ENCODE measurements at places on chromosomes 11 and 22.

GRCh38 chr11:68212421-68213134 is 518 bp downstream of the KMT5B start:
- DNase-seq, result peak; percentile 71

DNA sequence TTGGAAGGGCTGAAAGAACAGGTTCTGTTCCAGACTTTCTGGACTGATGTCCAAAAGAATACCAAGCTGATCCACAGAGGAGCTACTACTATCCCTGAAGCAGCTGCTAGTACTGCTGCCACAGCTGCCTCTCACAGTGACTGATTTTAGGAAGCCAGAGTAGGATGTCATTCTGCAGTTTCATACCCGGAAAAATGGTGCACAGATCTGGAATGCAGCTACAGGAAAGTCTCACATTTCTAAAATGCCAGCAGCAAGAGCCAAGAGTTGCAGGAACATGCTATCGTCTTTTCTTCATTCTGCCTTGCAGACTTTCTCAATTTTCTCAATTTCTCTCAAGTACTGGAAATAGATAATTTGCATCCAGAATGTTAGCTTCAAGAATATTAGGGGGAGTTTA is 19.4 kb upstream of the CCDC179 start:
- no peak for DNase-seq

DNA sequence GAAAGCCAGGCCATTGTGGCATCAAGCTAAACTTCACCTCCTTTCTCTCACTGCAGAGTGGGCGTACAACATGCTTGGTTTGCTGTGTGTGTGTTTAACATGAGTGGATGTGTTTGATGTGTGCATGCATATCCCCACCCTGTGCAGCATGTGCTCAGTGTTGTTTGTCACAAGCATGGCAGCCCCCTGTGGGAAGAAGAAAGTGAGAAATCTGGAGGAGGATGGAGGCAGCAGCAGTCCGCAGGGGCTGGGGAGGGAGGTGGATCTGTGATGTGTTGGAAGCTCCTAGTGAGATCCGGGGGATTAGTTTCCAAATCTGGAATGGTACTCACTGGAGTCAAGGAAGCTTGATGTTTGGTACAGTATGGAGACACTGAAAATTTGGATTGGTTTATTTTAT is 24.1 kb upstream of the CCDC134 start:
- DNase-seq, result no peak

DNA sequence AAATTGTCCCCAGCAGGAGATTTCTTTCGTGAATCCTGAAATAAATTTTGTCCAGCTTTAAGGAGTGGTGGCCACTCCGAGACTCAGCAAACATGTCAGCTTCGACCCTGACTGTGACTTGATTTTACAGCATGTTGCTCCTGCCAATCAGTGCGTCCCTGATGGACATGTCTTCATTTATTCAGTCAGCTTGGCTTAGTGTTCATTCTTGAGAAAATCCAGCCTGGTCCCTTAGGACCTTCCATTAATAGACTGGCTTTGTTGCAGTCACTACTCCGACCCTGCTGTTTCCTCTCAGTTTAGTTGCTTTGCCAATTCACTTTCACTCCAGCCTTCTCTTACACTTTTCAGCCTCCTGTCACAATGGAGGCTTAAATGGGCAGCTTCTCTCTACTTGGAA is 30.5 kb downstream of the TMPRSS5 start:
- no peak for DNase-seq

GRCh38 chr11:118791961-118792569 is 1.1 kb upstream of the DDX6 start:
- DNase-seq, result peak; percentile 61

DNA sequence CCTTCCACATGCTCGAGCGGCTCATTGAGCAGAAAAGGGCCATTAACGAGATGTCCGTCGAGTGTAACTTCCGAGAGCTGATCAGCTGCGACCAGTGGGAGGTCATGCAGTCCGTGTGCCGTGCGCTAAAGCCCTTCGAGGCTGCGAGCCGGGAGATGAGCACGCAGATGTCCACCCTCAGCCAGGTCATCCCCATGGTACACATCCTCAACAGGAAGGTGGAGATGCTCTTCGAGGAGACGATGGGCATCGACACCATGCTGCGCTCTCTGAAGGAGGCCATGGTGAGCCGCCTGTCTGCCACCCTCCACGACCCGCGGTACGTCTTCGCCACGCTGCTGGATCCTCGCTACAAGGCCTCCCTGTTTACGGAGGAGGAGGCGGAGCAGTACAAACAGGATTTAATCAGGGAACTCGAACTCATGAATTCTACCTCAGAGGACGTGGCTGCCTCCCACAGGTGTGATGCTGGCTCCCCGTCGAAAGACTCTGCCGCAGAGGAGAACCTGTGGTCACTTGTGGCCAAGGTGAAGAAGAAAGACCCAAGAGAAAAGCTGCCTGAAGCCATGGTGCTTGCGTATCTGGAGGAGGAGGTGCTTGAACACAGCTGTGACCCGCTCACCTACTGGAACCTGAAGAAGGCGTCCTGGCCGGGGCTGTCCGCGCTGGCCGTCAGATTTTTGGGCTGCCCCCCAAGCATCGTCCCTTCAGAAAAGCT is 31.7 kb downstream of the ALG12 start:
- no peak for DNase-seq

DNA sequence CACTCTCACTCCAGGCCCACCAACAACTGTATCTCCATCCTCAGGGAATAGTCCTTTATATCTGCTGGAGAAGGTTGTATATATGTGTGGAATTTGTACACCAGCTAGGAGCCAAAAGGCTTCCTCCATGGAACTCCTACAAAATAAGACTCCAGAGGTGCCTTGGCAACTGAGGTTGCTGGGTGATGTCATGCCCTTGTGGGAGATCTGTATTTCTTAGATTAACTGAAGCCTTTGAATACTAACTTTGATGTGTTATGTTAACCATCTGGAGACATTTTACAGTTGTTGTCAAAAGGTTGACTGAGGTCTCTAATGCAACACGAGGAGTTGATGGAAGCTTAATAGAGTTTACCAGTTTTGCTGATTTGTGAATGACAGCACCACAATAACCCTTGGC is 139.5 kb upstream of the TTC12 start:
- DNase-seq, result no peak

DNA sequence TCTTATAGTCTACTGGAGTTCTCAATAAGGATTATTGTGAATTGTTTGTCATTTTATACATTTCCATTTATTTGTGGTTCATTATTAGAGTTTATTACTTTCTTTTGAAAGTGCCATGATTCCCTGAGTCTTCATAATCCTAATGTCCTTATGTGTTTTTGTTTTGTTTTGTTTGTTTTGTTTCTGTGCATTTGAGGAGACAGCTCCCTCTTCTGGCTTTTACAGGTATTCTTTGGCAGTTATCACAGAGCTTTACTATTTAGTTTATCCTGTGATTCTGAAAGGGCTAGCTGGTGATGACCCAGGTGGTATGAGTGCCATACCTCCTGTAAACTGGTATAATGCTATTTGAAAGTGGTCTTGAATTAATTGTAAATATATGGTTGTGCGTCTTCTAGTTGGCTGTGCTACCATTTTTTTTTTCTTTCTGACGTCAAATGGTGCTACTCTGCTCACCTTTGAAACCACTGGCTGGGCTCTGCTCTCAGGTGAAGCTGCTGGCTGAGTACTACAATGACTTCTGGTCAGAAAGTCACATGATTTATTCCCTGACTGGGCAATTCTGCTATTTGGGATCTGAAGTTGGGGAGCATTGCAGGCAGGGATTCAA is 751.2 kb downstream of the JRKL start:
- no peak for DNase-seq

DNA sequence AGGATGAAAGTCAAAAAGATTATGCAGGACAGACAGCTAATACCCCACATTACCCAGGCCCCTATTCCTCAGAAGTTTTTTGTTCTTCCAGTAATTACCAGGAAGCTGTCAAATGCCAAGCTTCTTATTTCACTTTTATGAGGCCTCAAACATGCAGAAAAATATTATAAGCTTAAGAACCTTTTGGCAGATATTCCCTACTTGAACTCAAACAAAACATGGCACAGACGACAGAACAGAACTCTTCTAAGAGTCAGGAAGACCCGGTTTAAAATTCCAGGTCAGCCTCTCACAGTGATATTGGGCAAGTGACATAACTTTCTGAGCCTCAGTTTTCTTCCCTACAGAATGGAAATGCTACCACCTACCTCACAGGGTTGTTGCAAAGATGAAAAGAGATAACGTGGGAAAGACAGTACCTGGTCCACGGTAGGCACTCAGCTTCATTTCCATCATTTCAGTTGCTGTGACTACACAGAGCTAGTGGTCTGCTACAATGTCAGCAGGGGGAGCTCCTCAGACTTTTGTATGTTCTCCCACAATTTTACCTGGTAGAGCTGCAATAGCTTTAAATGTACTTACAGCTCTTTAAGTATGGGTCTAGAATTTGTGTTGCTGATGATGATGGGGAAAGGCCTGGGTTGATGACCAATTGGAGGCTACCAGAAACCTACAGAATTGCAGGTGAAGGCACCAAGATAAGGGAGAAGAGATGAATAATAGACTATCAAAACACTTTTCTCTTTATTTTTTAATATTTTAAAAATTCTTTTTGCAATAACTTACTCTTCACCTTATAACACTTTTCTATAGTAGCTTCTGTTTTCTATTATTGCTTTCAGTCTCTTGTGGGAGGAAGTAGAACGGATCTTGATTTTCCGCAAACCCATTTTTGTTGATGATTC is 98.3 kb upstream of the CHRM4 start:
- peak; percentile 31 for DNase-seq

DNA sequence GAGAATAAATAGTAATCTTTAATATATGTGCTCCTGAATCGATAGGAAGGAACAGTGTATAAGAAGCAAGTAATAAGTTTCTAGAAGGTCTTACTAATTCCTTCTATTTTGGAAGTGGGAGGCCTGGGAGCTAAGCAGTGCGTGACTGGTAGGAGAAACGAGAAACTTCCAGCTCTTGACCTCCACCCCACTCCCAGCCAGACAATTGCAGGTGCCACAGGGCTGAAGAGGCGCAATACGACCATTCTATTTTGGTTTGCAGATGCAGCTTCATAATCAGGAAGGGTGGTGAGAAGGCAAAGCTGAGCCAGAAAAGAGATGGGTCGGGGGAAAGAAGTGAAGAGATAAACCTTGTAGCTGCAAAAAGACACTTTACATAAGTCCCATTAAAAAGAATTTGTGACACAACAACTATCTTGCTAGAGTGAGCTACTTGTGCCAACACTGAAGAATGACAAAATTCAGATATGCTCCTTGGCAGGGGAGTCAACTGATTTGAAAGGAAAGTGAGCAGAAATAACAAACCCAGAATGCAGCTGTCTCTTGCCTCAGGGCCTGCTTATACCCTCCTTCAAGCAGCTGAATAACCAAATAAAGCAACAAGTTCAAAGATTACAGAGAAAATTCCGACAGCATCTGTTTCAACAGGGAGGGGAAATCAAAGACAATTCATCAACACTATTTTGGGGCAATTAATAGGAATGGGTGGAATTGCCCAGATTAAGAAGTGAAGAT is 35.1 kb downstream of the GRIA4 start:
- DNase-seq, result no peak

- no peak for DNase-seq
These were observed 27.9 kb downstream of the TCP11L1 start for GRCh38 chr11:33067294-33067693.

GRCh38 chr22:17581631-17582030 is 18.3 kb downstream of the SLC25A18 start:
- no peak for DNase-seq

DNA sequence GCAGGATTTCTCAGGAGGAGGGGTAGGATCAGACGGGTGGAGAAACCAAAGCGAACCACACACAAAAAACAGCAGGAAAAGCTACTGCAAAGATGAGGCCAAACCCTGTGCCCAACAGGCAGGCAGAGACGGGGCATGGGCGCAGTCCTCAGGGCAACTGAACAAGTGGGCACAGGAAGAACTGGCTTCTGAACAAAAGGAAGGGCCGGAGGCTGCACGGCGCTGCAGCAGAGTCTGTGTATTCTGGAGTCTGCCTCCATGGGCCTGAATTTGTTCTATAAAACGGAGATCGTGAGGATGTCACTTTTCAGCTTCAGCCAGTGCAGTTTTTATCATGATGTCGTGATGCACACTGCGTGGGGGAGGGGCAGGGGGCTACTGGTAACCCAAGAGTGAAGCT is 1026.0 kb downstream of the TBC1D22A start:
- DNase-seq, result no peak

GRCh38 chr11:12064136-12064953 is 46.0 kb upstream of the MICAL2 start:
- no peak for DNase-seq

- DNase-seq, result no peak
These were observed 6.1 kb downstream of the MRPL11 start for GRCh38 chr11:66432597-66432996.

- peak; percentile 78 for DNase-seq
These were observed 703 bp downstream of the POGLUT3 start for GRCh38 chr11:108497317-108498045.

GRCh38 chr22:36419177-36419911 is 31.6 kb upstream of the MYH9 start:
- DNase-seq, result no peak

DNA sequence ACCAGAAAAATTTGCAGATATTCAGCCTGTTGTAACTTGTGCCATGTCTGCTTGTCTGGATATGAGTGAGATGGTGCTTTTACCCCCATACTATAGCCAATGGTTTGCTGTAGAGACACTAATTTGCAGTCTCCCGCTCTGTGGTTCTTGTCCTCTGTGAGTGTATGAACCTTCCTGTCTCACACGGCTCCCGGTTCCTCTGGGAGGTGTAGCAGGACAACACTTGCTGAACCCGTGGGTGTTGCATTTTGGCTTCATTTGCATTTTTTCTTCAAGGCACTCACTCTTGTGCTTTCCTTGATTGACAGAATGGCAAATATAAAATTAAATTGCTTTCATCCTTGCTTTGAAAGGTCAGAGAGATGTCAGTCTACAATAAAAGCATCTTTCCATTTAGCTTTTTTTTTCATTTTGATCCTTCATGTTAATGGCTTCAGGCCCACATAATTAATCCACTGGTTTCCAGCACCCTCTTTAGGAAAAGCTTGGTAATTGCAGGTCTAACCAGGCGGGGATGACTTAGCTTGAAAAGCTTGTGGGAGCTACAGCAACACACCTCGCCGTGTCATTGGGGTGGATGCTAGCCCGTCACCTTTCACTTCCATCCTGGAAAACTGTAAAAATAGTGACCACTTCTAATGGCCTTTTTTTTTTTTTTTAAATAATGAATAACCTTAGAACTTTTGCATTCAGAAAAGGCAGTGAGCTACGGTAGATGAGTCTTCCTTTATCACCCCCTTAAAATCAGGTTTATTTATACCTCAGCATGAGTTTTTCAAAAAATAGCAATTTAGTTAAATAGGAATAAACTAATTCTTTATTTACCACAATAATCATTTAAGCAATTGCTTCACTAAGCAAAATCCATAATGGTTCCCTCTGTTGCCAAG is 27.4 kb upstream of the ST14 start:
- DNase-seq, result peak; percentile 60

- no peak for DNase-seq
These were observed 1949.4 kb upstream of the RAG2 start for GRCh38 chr11:38547462-38547861.

DNA sequence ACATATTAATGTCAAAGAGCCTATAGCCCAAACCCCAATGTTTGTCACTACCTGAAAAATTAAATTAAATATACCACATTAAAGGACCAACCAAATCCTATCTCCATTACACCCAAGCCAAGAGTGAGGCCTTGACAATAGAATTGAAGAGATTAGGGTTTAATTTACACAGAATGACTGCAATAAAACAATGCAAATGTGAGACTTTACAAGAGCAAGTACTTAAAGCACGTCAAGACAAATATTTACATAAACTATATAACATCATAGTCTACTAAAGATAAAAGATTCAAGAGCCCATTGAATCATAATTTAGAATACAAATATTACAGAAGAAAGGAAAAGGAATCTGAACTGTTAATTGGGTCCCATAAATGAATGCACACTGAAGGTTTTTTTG is 85.6 kb downstream of the CADM1 start:
- no peak for DNase-seq

- DNase-seq, result no peak
These were observed 18.7 kb downstream of the CACNG2 start for GRCh38 chr22:36684841-36685240.
